ENCODE measurements at places on chromosomes 12 and 14. TPM values are rescaled to one million over a fixed set of nuclear protein-coding genes. Genes with fewer than 3 reads are reported as not detected.

GPATCH2L gene
- 17.9 TPM for total RNA-seq

CPSF2 gene
- total RNA-seq, result 15.5 TPM

GRCh38 chr12:56722832-56723231 is 2.3 kb downstream of the NACA start:
- DNase-seq, result no peak

DNA sequence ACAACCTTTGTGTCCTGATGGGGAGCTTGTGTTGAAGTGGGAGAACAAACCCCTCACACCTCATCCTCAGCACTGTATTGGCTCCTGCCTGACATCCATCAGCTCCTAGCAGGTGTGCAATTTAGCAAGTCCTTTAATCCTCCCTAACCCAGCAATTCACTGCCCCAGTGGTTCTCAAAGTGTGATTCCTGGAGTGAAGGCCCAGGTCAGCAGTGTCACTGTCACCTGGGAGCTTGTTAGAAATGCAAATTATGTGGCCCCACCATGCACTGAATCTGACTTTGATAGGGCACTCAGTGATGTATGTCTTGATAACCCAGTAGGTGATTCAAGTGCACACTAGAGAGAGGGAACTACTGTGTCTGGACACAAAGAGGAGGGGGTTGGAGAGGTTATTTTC is 133.6 kb downstream of the FGD4 start:
- DNase-seq, result no peak

- no peak for DNase-seq
Observed at GRCh38 chr12:94753036-94753679, 102.8 kb upstream of the TMCC3 start.
